Stimulated activated CD4-positive, alpha-beta T cell treated with anti-CD3 and anti-CD28 coated beads, Interleukin-4, amount 100 ng/mL, for 24 hours (primary cell): ENCODE measurements at places on chromosomes 16 and 17.

GRCh38 chr17:56297184-56297583 is 143.9 kb downstream of the ANKFN1 start:
- peak; percentile 6 for DNase-seq

DNA sequence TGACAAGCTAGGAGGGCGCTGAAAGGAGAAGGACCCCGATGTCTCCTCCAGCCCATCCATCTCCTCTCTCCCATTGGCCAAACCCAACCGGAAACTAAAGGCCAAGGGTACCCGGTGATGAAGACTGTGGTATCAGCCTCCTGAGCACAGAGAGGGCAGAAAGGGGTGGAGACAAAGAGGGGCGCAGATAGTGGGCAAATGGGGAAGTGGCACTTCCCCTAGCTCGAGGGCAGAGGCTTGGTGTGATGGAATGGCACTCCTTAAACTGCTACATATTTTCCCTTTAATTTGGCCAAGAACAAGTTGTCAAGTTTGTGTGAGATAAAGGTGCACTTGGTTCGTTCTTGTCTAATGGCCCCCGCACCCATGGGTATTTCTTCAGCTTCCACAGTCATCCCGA is 27.8 kb downstream of the IL4R start:
- DNase-seq, result no peak

DNA sequence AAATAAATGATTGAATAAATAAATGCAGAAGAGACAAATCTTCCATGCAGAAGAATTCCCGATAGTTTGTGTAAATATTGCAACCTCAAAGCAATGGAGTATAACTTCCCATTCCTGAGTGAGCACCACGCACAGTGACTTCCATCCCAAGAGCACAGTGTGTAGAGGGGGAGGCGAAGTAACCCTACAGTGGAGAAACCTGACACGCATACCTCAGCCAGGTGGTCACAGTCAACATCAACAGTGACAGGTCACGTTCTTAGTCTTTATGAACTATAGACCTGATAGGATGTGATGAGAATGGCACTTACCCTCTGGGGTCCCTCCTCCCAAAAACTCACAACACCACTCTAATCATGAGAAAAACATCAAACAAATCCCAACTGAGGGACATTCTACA is 111.6 kb downstream of the DYNLRB2 start:
- no peak for DNase-seq

- DNase-seq, result no peak
Observed at GRCh38 chr16:12341966-12342365, 365.4 kb downstream of the SNX29 start.

DNA sequence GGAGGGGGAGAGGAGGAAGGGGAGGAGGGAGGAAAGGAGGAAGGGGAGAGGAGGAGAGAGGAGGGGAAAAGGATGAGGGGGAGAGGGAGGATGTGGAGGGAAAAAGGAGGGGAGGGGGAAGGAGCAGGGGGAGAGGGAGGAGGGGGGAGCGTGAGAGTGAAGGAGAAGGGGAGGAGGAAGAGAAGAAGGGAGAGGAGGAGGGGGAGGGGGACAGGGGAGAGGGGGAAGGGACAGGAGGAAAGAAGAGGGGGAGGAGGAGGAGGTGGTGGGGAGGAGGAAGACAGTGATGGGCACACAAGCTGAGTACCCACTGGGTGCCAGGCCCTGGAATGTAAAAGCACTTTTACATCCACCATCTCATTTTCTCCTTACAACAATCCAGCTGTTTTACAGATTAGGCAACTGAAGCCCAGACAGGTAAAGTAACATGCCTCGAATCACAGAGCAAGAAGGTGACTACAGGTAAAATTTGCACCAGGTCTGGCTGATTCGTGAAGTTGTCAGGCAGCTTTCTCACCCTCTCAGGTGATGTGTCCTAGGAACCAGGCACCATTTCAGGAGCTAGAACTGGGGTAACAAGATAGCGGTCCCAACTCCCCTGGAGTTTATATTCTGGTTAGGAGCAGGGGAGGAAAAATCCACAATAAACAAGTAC is 10.0 kb upstream of the LITAF start:
- DNase-seq, result no peak

DNA sequence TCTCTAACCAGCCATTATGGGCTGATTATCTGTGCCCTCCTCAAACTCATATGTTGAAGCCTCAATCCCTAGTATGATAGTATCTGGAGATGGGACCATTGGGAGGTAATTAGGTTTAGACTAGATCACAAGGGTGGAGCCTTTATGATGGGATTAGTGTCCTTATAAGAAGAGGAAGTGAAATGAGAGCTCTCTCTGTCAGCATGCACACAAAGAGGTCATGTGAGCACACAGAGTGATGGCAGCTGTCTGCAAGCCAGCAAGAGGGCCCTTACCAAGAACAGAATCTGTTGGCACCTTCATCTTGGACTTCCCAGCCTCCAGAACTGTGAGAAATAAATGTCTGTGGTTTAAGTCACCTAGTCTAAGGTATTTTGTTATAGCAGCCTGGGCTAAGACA is 101.9 kb downstream of the PCTP start:
- no peak for DNase-seq

DNA sequence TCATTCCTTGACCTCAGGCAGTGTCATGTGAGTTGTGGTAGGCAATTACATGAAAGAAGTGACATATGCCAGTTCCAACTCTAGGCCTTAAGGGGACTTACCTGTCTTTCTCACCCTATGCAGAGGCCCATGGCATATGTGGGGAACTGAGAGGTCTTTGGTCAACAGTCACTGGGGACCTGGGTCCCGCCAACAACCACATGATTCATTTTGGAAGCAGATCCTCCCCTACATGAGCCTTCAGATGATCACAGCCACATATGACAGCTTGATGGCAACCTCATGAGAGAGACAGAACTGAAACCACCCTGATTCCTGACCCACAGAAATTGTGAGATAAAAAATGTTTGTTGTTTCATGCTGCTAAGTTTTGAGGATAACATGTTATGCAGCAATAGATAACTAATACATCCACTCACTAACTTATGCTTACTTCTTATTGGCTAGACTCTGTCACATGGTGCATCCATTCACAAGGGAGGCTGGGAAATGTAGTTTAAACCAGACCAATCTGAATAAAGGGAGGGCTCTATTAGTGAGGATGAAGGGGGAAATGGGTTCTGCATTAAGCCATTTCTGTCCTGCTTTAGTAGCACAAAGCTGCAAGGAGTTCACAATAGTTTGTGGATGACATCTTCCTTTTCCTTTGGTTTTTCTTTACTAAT is 298.2 kb downstream of the HAPSTR1 start:
- DNase-seq, result no peak

DNA sequence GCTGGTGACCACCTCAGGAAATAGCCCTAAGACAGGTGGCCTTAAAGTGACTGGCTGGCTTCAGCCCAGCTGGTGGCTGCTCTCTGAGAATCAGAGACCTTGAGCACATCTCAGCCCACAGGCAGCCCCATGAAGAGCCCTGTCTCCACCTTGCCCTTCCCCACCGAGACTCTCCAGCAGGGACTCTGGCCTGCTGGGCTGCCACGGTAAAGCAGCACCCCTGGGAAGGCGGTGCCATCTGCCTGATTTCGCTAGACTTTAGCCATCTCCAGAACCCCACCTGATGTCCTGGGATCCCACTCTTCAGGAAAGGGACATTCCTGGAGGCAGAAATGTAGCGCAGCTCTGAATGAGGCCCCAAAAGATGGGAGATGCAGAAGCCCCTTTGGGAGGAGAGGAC is 45.2 kb upstream of the LGALS9 start:
- DNase-seq, result no peak
